ENCODE measurements at places on chromosomes 12 and 14. TPM values are rescaled to one million over a fixed set of nuclear protein-coding genes. Genes with fewer than 3 reads are reported as not detected.

DNA sequence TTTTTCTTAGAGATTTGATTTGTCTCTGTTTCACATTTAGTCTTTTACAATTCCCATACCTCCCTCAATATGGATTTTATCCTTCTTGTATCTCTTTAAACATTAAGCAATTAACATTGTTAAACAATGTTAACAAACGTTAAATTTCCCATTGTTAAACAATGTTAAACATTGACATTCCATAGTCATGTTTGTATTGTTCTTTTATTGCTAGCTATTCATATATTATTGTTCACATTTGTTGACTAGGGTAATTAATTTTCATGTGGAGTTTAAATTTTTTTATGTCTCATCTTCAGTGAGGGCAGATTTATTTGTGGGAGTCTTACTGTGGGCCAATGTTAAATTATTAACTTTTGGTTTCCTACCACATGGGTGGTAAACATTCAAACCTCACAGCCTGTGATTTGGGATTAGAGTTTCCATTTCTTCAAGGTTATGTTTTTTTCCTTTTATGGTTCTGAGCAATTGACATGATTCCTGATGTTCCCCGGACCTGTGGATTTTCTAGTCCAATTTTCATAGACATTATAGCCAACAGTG, 294.3 kb downstream of the ALG10B start:
- H3K4me3 ChIP-seq, result no peak overlapping the region
- no peak for DNase-seq
- H3K4me1 ChIP-seq, result no peaks in the 10 kb centered on the region
- H3K36me3 ChIP-seq, result no peaks in the 10 kb centered on the region
- no peak overlapping the region for H3K27ac ChIP-seq
- no peaks in the 10 kb centered on the region for H3K27me3 ChIP-seq

GRCh38 chr14:97458661-97459579, 661.7 kb downstream of the VRK1 start:
- H3K27ac ChIP-seq, result no peak overlapping the region
- H3K4me3 ChIP-seq, result no peak overlapping the region
- H3K4me1 ChIP-seq, result peaks cover 1% of the 10 kb centered on the region
- DNase-seq, result no peak
- H3K36me3 ChIP-seq, result no peaks in the 10 kb centered on the region
- H3K27me3 ChIP-seq, result no peaks in the 10 kb centered on the region

GRCh38 chr14:58703161-58703506, 65.4 kb downstream of the DACT1 start:
- H3K27ac ChIP-seq, result no peak overlapping the region
- H3K36me3 ChIP-seq, result no peaks in the 10 kb centered on the region
- DNase-seq, result no peak
- no peaks in the 10 kb centered on the region for H3K27me3 ChIP-seq

GRCh38 chr14:93939304-93940229, 12.4 kb downstream of the FAM181A start:
- H3K4me3 ChIP-seq, result peak overlapping the region; percentile 20
- no peaks in the 10 kb centered on the region for H3K4me1 ChIP-seq
- no peaks in the 10 kb centered on the region for H3K27me3 ChIP-seq

GRCh38 chr14:103741876-103742275, 26.3 kb downstream of the ZFYVE21 start:
- DNase-seq, result no peak
- H3K4me1 ChIP-seq, result peaks cover 20% of the 10 kb centered on the region
- peak overlapping the region; percentile 34 for H3K27ac ChIP-seq
- no peak overlapping the region for H3K4me3 ChIP-seq

- no peak for DNase-seq
- H3K4me1 ChIP-seq, result peaks cover 1% of the 10 kb centered on the region
- no peak overlapping the region for H3K4me3 ChIP-seq
Measured at GRCh38 chr12:10607885-10608458, 5.4 kb downstream of the MAGOHB start.

- DNase-seq, result no peak
- no peak overlapping the region for H3K4me3 ChIP-seq
- no peaks in the 10 kb centered on the region for H3K36me3 ChIP-seq
- no peaks in the 10 kb centered on the region for H3K27me3 ChIP-seq
Measured at GRCh38 chr14:51644217-51644933, 7.3 kb upstream of the FRMD6 start.

DNA sequence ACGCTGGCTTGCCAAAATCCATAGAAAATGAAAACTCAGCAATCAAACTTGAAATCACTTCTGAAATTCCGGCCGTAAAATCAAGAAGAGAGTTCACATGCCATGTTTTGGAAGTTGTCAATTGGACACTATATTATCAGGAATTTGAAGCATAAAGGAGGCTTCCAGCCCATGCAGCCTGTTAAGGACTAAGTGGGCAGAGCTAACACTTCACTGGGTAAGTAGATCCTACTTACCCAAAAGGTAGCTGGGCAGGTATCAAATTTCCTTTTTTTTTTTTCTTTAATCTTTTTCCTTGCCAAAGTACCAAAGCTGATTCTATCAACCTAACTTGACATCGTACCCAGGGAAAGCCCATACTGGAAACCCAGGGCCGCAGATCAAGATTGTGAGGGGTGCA, 71.5 kb upstream of the ARHGAP5 start:
- H3K4me1 ChIP-seq, result no peaks in the 10 kb centered on the region
- no peaks in the 10 kb centered on the region for H3K36me3 ChIP-seq
- H3K27ac ChIP-seq, result no peak overlapping the region
- no peak for DNase-seq

GRCh38 chr14:68606644-68607043, 186.2 kb downstream of the ZFP36L1 start:
- H3K4me1 ChIP-seq, result peaks cover 26% of the 10 kb centered on the region
- no peaks in the 10 kb centered on the region for H3K36me3 ChIP-seq
- H3K4me3 ChIP-seq, result no peak overlapping the region

DNA sequence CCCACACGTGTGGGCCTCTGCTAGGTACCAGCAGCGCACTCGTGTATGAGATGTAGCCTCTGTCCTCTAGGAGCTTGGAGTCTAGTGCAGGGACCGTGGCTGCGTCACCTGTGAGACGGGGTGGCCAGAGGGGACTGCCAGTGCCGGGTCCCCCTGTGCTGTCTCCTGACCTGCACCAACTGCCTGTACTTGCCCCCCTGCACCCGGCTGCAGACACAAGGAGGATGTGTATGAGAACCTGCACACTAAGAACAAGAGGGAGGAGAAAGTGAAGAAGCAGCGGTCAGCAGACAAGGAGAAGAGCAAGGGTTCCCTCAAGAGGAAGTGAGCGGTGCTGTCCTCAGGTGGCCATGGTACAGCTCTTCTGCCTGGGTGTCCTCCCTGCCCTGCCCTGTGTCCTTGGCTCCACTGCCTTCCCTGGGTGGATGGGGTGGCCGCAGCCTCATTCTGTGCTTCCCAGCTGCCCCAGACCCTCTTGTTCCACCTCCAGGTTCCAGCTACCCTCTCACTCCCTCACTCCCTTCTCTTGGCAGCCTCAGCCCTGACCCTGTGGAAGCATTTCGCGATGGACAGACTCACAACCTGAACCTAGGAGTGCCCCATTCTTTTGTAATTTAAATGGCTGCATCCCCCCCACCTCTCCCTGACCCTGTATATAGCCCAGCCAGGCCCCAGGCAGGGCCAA, 9.6 kb downstream of the PTPN6 start:
- H3K36me3 ChIP-seq, result no peaks in the 10 kb centered on the region
- peaks cover 8% of the 10 kb centered on the region for H3K4me1 ChIP-seq
- peak; percentile 30 for DNase-seq
- no peak overlapping the region for H3K4me3 ChIP-seq
- H3K27me3 ChIP-seq, result no peaks in the 10 kb centered on the region

DNA sequence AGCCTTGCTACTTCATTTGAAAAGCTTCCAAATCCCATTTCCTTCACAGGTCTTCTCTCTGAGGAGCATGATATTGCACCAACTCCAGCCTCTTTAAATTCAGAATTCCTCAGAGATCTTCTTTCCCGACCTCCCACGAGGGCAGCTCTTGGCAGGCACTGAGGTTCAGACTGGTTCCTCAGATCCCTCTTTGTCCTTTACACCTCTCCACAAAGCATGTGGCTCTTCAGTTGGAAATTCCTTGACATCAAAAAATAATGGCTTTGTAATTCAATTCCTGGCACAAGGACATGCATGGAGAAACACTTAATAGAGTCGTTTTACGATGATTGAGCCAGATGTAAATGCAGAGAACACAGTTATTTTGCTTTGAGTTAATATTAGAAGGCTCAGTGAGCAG, 63.2 kb upstream of the TMX1 start:
- no peak overlapping the region for H3K4me3 ChIP-seq
- H3K27me3 ChIP-seq, result no peaks in the 10 kb centered on the region
- no peak overlapping the region for H3K27ac ChIP-seq

GRCh38 chr12:19988001-19988400, 380.3 kb upstream of the PDE3A start:
- DNase-seq, result no peak
- no peak overlapping the region for H3K27ac ChIP-seq

GRCh38 chr12:9673404-9674225, 4.1 kb downstream of the CLEC2D start:
- no peak overlapping the region for H3K4me3 ChIP-seq
- no peaks in the 10 kb centered on the region for H3K27me3 ChIP-seq
- no peaks in the 10 kb centered on the region for H3K4me1 ChIP-seq
- peak; percentile 31 for DNase-seq

The MANSC1 gene
- 17.2 TPM for total RNA-seq

The RPS6KA5 gene
- total RNA-seq, result 8.4 TPM

The DDN gene
- total RNA-seq, result not detected

The SLC10A1 gene
- not detected for total RNA-seq

The SCNN1A gene
- 10.8 TPM for total RNA-seq
